ENCODE measurements at places on chromosomes 11 and 22.

- no peak for DNase-seq
These were observed 25.4 kb downstream of the MAML2 start for GRCh38 chr11:96317571-96317970.

GRCh38 chr11:94694309-94695060, 73.7 kb upstream of the AMOTL1 start:
- no peak for DNase-seq

- DNase-seq, result peak; percentile 28
These were observed 806.7 kb downstream of the NTM start for GRCh38 chr11:132177106-132177505.

DNA sequence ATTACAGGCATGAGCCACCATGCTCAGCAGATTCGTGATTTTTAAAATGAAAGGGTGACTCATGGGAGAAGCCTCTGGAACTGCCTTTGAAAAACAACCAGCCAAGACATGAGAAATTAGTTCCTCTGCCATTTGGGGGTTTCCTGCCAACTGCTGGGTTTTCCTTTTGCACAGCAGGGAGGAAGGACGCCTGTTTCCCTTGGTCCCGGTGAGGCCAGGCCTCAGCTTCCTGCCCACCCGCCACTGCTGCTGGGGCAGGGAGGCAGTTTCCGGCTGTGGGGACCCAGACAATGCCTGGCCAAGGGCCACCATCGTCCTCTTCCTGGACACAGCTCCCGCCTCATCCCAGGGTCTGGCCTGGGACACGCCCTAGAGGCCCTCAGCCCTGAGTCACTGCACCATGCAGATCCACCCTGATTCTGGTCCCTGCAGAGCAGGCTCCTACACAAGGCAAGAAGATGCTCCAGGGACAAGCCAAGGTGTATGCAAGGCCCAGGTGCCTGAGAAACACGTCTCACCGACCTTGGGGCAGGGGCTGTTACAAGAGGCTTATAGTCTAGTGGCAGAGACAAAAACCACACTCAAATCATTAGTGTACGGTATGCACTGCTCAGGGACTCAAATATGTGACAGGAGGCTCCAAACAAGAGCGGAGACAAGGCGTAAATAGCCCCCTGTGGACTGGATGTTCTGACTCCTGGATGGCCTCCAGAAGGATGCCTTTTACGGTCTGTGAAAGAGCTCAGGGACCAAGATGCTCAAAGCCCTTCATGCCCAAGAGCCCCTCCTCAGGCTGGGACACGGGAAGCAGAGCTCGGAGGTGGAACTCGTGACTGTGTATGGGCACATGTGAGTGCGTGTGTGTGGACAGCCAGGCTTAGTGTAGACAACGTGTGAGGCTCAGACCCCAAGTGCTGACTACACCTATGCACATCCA, 10.0 kb downstream of the PPM1F start:
- DNase-seq, result peak; percentile 48

DNA sequence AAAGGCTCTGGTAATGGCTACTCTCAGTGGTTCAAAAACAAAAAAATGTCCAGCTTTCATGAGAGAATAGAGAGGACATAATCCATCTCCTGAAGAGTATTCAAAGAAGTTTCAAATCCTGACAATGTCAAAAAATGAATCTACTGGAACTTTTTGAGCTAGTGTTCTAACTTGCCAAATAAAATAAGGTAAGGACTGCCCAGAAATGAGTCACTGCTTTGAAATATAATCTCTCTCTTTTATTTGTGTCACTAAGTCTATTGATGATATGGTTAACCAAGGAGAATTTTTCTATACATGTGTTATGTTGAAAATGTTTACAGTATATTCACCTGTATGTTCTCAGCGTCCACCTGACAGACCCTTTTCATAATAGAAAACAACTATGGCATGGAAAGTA, 3.4 kb downstream of the GUCY1A2 start:
- DNase-seq, result no peak

DNA sequence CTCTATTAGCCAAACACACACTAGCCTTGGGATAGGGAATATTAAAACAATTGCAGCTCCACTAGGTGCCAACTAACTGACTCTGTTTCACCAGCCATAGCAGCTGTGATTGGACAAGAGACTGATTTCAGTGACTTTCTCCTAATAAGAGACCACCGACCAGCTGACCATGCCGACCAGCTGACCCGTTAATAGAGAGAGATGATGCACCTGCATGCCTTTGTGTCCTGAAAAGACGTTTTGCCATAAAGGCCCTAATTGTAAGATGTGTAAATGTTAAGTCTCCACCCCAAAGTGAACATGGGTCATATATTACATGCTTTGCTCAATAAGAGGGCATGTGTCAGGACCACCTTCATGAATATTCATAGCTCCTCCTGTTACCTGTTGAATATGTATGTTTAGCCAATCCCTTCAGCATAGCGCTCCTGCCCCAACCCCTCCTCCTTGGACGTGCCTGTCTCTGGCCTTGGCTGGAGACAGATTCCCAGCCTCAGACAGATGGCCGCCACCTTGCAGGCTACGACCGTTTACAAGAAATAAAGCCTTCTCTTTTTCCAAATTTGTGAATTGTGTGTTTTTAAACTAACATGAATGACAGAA, 1.3 kb upstream of the NADSYN1 start:
- no peak for DNase-seq

- DNase-seq, result peak; percentile 80
These were observed 999 bp downstream of the TSKU start for GRCh38 chr11:76783896-76784813.

GRCh38 chr11:3158821-3159220, 6.3 kb downstream of the OSBPL5 start:
- no peak for DNase-seq

- no peak for DNase-seq
These were observed 161.1 kb upstream of the GRK3 start for GRCh38 chr22:25403284-25403810.

DNA sequence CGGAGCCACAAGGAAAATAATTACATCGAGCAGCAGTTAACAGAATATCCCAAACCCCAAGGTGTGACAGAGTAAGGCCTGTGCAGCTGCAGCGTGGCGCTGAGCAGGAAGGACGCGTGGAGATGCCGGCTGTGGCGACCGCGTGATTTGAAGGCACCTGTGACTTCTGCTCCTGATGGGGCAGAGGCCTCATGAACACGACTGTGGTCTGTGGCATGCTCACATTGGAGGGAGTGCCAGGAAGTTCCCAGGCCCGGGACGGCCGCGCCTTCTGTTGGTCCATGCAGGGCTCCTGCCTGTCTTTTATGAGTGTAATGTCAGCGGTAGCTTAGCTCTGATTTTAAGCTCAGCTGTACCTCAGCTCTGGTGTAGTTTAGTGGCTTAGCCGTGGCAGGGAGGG, 50.4 kb downstream of the TPCN2 start:
- DNase-seq, result no peak

DNA sequence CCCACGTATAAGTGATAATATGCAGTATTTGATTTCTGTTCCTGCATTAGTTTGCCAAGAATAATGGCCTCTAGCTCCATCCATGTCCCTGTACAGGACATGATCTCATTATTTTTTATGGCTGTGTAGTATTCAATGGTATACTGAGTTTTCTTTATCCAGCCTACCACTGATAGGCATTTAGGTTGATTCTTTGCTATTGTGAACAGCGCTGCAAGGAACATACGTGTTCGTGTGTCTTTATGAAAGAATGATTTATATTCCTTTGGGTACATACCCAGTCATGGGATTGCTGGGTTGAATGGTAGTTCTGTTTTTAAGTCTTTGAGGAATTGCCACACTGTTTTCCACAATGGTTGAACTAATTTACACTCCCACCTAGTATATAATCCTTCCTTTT, 1.5 kb upstream of the FAM111A start:
- DNase-seq, result no peak

DNA sequence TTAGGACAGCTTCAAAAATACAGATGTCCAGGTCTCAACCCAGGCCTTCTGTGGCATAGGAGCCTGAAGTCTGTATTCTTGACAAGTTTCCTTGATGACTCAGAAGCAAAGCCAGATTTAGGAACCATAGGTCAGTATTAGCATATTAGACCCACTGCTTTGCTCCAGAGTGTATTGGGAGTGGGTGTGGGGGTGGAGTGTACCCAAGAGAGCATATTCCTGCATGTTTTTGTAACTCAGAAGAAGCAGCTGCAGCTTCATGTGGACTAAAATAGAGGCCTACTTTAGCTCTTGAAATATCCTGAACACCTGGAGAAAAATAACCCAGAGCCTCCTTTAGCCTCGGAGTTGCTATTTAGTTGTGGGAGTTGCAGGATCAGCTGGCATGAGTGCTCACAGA, 106.7 kb downstream of the CCDC81 start:
- DNase-seq, result no peak

- DNase-seq, result peak; percentile 99
These were observed 76.5 kb upstream of the ARFGAP3 start for GRCh38 chr22:42933485-42934091.

DNA sequence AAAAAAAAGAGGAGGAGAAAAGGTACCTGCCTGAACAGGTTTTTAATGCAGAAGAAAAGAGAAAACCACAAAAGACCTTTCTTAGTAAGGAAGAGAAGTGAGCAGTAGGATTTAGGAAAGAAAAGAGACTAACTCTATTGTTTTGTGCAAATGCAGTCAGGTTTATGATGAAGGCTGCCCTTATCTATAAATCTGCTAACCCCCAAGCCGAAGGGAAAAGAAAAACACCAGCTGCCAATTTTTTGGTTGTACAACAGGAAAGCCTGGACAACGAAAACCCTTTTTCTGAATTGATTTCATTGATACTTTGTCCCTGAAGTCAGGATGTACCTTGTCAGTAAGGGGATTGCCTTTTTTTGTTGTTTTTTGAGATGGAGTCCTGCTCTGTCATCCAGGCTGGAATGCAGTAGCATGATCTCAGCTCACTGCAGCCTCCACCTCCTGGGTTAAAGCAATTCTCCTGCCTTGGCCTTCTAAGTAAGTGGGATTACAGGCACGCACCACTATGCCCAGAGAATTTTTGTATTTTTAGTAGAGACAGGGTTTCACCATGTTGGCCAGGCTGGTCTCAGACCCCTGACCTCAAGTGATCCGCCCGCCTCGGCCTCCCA, 21.2 kb downstream of the POLD4 start:
- no peak for DNase-seq

- no peak for DNase-seq
These were observed 2.1 kb downstream of the LGALS12 start for GRCh38 chr11:63508009-63508408.

- no peak for DNase-seq
These were observed 79.7 kb downstream of the FAT3 start for GRCh38 chr11:92304271-92304670.

- DNase-seq, result peak; percentile 91
These were observed 60.5 kb downstream of the OSBP2 start for GRCh38 chr22:30754971-30755758.

GRCh38 chr11:59510941-59511589, at the start of gene OR4D9:
TSS of gene OR4D9 (plus strand) at chr11:59511539. CDS start at chr11:59514913, 3,374 bp downstream.
- DNase-seq, result no peak

GRCh38 chr11:132734217-132734616, 798.1 kb downstream of the OPCML start:
- DNase-seq, result no peak

GRCh38 chr11:118581057-118581456, 8.8 kb downstream of the ARCN1 start:
- no peak for DNase-seq

DNA sequence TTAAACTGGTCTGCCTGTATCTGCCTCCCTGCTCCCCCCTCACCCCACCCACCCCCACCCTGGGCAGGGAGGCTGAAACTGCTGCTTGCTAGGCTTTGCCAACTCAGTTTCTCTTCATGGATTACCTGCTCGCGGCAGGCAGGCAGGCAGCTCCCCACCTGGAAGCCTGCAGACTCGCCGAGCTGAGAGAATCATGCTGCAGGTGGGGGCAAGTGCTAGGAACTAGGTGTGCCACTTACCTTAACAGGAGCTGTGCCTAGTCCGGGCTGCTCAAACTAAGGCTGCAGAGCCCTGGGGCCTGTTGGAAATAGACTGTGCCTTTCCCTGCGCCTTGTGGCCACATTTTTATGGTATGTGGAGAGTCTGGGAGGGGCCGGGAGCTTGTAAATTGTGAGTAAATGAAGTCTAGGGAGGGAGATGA, 30.3 kb downstream of the MARK2 start:
- DNase-seq, result no peak

GRCh38 chr11:22927793-22928192, 67.5 kb upstream of the CCDC179 start:
- DNase-seq, result no peak

DNA sequence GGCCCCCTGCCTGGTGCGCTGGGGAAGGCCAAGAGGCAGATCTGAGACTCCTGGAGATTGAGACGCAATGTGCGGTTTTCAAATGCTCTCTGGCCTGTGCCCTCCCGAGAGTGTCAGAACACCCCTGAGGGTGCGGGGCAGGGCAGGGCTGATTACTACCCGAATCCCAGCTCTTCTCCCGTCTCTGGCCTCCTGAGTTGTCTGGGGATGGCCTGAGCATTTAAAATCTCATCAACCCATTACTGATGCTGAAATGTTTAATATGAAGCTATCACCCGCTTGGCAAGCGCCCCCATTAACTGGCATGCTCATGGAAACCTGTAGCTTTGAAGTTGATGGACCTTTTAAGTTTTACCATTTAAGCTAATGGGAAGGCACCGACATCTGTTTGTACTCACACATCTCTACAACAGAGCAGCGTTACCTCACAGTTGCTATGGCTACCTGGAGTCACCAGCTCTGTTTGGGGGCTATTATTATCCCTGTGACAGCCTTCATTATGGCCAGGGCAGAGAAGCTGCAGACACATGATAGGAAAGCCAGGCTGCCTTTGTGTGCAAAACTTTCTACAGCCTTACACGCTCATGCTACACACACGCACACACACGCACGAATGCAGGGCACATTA, 3.6 kb upstream of the MB start:
- DNase-seq, result no peak

DNA sequence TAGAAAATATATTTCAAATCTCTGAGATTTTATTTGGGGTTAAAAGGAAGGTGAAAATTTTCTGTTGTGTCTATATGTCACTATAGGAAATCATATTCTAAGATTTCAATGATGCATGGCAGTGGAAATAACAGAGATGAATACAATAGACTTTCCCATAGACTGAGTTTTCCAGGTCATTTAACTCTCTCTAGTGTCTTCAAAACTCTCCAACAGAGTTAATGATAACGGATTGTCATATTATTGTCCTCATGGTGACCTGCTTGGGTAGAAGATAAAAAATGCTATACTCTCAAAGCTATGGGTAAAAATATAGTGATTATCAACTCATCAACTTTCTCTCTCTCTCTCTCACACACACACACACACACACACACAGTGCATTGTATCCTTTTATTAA, 312.9 kb downstream of the CNTN5 start:
- no peak for DNase-seq

GRCh38 chr11:85299258-85299942, 327.7 kb downstream of the DLG2 start:
- DNase-seq, result no peak

DNA sequence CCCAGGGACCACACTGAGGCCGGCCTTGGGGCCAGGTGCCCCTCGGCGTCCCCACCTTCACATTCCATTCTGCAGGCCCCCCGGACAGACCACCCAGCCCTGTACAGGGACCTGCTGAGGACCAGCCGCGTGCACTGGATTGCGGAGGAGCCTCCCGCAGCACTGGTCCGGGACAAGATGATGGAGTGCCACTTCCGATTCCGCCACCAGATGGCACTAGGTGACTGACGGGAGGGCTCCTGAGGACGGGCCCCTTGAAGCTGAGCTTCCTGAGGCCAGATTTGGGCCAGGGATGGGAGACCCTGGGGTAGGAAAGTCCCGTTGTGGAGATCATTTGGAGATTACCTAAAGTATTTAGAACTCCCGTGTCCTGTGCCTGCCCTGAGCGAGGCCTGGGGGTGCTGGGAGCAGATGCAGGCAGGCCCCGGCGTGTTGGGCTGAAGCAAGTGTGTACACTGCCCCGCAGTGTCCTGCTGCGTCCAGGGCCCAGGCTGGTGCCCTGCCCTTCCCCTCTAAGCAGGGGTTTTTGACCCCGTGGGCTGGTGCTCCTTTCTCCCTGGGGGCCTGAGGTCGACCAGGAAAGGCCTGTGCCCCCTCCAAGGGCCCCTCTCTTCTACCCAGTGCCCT, 20.0 kb downstream of the TRMU start:
- DNase-seq, result peak; percentile 76
